ENCODE measurements at places on chromosomes 16 and 17. TPM values are rescaled to one million over a fixed set of nuclear protein-coding genes. Genes with fewer than 3 reads are reported as not detected.

DNA sequence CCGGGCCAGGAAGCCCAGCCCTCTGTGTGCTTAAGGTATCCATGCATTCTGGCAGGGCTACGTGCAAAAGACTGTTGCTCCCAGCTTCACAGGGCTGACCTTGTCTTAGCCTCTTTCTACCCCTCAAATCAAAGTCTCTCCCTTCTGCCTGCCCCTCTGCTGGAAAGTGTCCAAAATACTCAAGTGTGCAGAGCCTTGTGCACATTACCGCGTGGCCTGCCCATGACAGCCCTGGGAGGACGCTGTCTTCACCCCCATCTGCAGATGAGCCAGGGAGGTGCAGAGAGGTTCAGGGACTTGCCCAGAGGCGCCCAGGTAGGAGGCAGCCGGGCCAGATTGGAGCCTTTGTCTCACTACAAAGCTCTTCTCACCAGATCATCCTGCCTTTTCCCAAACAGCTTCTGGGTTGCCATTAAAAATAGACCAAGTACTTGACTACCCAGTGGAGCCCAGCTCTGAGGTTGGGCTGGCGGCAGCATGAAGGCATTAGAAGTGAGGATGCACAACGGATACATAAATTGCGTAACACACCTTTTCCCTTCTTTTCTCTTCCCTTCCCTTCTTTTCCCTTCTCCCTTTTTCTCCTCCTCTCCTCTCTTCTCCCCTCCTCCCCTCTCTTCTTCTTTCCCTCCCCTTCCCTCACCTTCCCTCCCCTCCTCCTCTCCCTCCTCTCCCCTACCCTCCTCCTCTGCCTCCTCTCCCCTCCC, 3.5 kb downstream of the CACNG4 start:
- no peak for DNase-seq

DNA sequence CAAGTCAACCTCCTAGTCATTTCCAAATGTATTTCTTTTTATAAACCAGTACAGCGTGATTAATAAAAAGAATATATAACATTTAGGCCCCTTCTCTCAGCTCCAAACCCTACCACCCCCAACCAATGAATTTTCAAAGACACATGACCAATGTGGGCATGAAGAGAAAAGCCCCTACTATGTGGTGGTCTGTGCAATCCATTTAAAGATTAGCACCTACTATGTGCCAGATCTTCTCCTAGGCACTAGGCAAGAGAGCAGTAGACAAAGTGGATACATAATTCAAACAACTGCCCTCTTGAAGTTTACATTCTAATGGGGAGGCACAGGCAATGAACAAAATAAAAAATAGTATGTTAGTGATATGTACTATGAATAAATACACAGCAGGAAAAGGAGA, 19.4 kb downstream of the AXIN2 start:
- DNase-seq: no peak

- peak; percentile 94 for DNase-seq
Measured at GRCh38 chr16:79653373-79653891, 52.9 kb upstream of the MAF start.

- no peak for DNase-seq
Measured at GRCh38 chr16:85862476-85863383, 36.2 kb upstream of the IRF8 start.

Gene KRTAP2-1
- not detected for polyA plus RNA-seq

Gene XPO6
- polyA plus RNA-seq: 80.5 TPM

Gene VAT1L
- polyA plus RNA-seq: 7.4 TPM
